Hepatic stellate cell (primary cell): ENCODE measurements at places on chromosomes 7 and 10.

GRCh38 chr7:95501261-95501832 is 15.6 kb downstream of the ASB4 start:
- no peak for DNase-seq

- no peak for DNase-seq
These were observed 217.5 kb downstream of the SFMBT2 start for GRCh38 chr10:7193369-7193768.

DNA sequence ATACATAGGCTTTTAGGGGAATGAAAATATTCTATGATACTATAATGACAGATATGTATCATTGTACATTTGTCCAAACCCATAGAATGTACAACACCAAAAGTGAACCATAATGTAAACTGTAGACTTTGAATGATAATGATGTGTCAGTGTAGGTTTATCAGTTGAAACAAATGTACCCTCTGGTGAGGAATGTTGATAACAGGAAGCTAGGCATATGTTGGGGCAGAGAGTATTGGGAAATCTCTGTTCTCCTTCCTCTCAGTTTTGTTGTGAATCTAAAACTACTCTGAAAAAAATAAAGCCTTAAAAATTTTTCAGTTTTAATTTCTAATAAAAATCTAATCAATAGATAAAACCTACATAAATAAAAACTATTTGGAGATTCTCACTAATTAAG is 36.9 kb downstream of the C1GALT1 start:
- DNase-seq, result no peak

DNA sequence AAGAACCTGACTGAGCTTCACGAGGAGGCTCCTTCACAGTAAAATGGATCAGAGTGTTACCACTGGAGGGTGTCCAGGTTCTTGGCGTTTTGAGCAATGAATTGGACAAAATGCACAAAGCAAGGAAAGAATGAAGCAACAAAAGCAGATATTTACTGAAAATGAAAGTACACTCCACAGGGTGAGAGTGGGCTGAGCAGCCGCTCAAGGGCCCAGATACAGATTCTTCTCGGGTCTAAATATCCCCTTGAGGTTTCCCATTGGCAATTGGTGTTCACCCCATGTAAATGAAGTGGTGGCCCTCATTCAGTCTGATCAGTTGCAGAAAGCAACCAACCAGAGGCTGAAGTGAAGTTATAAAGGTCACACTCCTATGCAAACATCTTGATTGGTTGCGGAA is 214.7 kb upstream of the SH2B2 start:
- DNase-seq, result no peak

- DNase-seq, result no peak
These were observed 3.0 kb downstream of the FAM204A start for GRCh38 chr10:118339111-118339510.

DNA sequence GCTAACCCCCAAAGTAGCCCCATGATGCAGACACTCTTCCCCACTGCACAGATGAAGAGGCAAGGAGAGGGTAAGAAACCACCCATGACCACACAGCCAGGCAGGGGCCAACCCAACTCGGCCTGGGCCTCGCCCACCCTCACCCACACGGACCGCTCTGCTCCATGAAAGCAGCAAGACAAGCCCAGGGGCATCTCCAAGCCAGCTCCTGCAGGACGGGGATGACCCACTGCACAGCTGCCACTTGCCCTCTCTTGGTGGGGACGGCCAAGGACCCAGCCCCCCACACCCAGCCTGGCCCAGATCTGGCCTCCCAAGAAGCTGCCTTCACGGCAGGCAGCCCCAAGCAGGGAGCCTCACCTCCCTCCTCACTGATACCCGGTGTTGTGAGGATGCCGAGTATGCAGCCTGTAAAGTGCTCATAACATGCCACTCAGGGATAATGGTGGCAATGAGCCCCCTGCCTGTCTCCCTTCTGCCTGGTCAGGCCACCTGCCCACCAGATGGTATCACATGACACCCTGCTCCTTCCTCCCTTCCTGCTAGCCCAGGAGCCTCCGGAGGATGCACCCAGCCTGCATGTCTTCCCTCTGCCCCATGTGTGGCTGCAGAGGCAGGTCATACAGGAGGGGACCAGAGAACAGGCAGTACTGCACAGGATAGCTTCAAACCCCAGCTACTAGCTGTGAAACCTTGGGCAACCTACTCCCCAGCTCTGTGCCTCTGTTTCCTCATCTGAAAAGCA is 23.3 kb downstream of the OGDHL start:
- no peak for DNase-seq

GRCh38 chr10:95909561-95909960 is 1.8 kb downstream of the CC2D2B start:
- DNase-seq, result no peak

DNA sequence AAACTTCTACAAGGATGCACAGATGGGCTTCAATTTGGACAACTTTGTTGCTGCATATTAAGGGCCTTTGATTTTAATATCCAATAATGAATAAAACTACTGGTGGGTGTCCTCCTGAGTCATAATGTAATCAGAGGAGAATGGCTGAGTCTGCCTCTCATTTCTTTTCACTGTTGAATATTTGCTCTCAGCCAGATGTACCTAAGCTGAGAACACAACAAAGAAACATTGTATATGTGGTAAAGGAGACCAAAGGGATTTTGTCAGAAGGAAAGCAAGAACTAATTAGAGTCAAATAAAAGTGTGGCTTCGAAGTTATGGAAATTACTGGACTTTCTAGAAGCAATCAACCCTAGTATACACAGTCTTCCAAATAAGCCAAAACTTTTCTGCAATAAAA is 131.0 kb upstream of the BET1 start:
- DNase-seq, result no peak

- DNase-seq, result no peak
These were observed 473.3 kb downstream of the GATA3 start for GRCh38 chr10:8527773-8528172.

GRCh38 chr10:103986360-103986759 is 19.4 kb downstream of the SLK start:
- no peak for DNase-seq

DNA sequence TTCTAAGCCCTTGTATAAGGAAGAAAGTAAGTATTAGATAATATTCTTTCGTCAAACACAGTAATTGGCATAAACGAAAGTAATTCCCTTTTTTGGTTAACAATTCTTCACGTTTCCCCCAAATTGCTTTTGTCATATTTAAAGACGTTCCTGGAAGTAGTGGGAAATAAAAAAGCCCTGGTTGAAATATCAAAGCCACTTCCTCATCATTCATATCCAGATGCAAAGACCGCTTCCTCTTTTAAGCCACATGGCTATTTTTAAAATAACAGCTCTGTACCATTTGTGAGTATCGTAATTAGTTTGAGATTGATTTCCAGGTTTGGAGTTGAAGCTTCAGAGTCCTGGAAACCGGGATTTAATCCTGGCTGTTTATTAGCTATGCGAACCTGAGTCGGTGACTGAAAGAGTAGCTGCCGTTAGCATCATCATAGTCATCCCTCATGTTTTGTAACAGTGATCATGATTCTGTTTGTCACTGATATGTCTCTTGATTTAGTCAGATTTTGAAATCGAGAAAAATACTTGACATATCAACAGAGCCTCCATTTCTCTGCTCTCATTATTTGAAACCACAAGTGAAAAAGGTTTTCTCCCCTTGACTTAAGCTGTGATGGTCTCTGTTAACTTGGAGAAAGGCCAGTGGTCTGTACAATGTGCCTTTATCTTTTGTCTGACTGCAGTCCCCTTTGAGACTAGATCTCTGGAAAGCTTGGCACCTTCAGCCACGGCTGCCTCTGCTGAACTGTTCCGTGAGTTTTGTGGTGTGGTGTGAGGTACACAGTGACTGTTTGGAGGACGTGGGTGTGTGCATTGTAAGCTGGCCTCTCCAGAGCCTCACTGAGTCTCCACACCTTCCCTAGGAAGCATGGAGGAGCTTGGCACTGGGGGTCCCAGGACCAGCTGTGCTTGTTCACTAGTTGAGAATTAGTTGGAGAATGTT is 18.1 kb downstream of the OPTN start:
- no peak for DNase-seq

DNA sequence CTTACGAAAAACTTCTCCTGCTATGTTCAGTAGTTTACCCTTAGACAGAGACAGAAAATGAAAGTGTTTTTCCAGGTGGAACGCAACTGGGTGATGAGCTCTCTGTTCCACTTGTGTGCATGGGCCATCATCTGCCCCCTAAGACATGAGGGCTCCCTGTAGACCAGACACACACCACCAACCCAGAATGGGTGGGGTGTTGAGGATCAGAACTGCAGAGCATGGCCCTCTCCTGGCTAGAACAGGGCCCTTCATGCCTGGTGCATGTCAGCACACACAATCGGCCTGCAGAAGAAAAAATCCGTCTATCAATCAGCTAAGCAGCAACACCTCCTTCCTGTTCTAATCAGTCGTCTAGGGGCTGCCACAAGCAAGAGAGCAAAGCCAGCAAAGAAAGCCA is 186.2 kb upstream of the INHBA start:
- DNase-seq, result no peak

DNA sequence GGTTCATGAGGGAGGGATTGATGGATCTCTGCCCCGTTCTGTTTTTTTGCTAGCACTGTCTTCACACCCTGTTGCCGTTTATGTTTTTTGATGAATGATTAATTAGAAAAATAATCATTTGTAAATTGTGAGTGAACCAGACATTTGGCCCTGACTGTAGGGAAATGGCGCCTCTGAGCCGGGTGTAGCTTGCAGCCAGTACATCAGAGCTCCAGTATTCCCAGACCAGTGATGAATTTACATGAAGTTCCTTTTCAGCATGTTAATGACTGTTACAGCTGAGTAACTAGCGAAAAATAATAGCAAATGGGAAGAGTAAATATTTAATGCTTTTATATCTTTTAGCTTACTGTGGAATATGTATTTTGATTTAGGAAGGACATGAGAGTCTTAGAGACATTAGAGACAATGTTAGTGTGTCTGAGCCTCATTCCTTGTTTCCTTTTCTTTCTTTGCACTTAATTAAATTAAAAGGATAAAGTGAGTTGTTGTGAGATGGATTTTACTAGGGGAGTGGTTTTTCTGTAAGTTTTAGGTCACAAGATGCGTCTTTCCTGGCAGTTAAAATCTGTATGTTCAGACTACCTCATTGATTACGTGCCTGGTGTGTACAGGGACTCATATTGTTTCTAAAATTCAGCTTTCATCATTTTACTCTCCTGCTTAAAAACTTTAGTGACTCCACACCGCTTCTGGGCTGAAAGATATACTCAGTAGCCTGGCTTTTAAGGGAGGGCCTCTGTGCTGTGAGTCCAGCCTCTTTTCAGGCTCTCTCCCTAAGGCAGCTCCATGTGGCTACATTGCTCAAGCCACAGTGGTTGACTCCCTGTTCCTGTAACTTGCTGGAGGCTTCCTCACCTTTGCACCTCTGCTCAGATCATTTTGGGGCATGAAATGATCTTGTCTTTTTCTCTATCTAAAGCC is 86.4 kb downstream of the AUTS2 start:
- no peak for DNase-seq

DNA sequence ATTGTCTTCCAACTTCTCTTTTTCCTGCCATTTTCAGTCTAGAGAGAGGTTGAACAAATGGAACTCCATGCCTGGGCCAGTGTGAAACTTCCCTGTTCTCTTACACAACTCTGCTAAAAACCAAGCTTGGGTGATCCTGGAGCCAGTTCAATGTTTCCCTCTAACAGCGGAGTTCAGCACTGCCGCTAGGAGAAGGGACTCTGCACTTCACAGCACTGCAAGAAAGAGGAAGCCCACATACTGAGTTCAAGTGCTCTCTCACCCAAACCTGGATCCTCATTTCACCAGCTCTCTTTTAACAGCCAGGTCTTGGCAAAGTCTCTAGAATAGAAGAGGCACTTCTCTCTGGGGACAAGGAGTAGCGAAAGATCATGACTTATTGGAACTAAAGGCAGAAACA is 18.8 kb downstream of the FOXI2 start:
- no peak for DNase-seq

DNA sequence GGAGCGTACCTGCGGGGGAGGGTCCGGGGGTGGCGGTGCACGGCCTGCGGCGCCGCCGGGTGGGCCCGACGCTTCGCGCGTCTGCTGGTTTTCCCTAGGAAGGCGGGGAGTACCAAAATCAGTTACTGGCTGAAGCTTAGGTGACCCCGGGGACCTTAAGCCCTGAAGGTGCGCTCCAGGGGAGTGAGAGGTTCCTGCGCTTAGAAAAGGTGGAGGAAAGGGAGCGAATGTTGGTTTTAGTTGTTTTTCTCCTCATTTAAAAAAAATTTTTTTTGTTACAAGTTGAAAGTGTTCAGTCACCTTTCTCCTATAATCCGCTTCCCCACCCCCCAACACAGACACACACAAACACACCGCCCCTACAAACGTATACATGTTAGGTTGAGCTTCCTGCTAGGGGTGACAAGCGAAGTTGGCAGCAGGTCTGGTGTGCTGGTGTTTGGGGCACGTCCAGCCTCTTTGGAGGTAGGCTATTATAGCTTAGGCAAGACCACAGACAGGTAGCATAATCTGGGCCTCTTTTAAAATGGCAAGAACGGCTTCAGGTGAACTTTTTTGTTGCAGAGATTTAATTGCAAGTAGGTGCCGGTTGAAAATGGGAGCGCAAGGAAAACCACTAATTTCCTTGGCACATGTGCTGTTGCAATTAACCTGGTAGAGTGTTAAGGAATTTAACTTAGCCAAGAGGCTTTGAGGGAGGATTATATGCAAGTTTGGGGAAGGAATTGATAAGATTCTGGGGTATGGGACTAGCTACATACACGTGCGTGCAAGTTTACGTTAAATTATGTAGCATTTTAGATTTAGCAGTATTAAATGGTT is 945 bp downstream of the ADD3 start:
- no peak for DNase-seq

DNA sequence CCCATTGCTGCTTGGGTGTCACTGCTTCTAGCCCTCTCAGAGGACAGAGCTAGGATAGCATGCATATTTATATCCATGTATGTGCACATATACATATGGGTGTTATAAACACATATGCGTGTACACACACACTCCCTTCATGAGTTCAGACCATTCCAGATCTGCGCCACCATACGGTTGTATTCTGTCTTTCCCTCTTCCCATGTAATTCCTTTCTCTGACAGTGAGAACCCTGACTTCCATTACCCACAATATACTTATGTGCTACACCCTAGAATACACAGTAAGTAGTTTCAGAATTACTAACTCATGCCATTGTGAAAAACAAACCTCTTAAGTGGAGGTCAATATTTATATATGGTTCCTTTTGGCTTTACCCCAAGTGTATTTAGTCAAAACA is 116.6 kb upstream of the SAMD8 start:
- no peak for DNase-seq

DNA sequence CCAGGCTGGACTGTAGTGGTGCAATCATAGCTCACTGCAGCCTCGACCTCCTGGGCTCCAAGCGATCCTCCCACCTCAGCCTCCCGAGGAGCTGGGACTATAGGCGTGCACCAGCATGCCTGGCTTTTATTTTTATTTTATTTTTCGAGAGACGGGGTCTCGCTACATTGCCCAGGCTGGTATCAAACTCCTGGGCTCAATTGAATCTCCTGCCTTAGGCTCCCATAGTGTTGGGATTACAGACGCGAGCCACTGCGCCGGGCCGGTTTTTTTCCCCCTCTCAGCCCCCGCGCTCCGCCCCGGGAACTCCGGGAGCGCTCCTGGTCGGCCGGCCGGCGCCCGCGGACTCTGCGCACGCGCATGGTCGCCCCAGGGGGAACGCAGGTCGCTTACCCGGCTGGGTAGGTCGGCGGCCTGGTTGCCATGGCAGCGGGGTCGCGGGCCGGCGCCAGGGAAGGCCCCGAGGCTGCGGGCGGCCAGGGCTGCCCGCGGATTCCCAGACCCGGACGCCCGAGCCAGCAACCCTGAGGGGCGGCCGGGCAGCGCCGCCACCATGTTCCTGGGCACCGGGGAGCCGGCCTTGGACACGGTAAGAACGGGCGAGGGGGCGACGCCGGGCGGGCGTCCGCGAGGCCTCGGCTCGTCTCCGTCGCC is at the start of gene IQCE:
Gene IQCE (plus strand): TSS at position 351 of the 654 bp plus-strand sequence. CDS start 203 bp downstream, at position 554.
- peak; percentile 93 for DNase-seq
